ENCODE measurements at places on chromosomes 4 and X. TPM values are rescaled to one million over a fixed set of nuclear protein-coding genes. Genes with fewer than 3 reads are reported as not detected.
A peak's percentile ranks its signal among the peaks of the same experiment; 100 is the strongest.

NAA11 gene
- total RNA-seq: not detected

GRCh38 chr4:88831031-88831430 is 133.4 kb upstream of the NAP1L5 start:
- H3K4me1 ChIP-seq: no peaks in the 10 kb centered on the region
- no peak overlapping the region for H3K4me3 ChIP-seq
- no peak overlapping the region for H3K27ac ChIP-seq
- H3K36me3 ChIP-seq: no peaks in the 10 kb centered on the region

GRCh38 chr4:169070071-169070894 is 60.2 kb upstream of the CBR4 start:
- no peaks in the 10 kb centered on the region for H3K27me3 ChIP-seq
- no peak for DNase-seq
- no peaks in the 10 kb centered on the region for H3K36me3 ChIP-seq

ZFYVE28 gene
- total RNA-seq: 86.4 TPM

APBB2 gene
- not detected for total RNA-seq

GRCh38 chr4:3225936-3226335 is 23.0 kb upstream of the MSANTD1 start:
- H3K27me3 ChIP-seq: no peaks in the 10 kb centered on the region
- peaks cover 89% of the 10 kb centered on the region for H3K36me3 ChIP-seq
- no peak overlapping the region for H3K27ac ChIP-seq
- no peak overlapping the region for H3K4me3 ChIP-seq

- no peak overlapping the region for H3K27ac ChIP-seq
- H3K27me3 ChIP-seq: peaks cover 2% of the 10 kb centered on the region
- DNase-seq: no peak
- no peak overlapping the region for H3K4me3 ChIP-seq
- no peaks in the 10 kb centered on the region for H3K36me3 ChIP-seq
Observed at GRCh38 chr4:150173432-150173861, 95.2 kb downstream of the DCLK2 start.

GRCh38 chrX:56232221-56233082 is at the start of gene KLF8:
Gene KLF8 (plus strand): TSS chrX:56232356. CDS start chrX:56233335, 979 bp downstream.
- DNase-seq: no peak
- no peaks in the 10 kb centered on the region for H3K36me3 ChIP-seq
- peaks cover 1% of the 10 kb centered on the region for H3K27me3 ChIP-seq
- peak within 1 kb of the TSS; percentile 51 for H3K4me3 ChIP-seq
- H3K4me1 ChIP-seq: peaks cover 9% of the 10 kb centered on the region

GRCh38 chr4:109067508-109068235 is 234.8 kb downstream of the COL25A1 start:
- H3K4me3 ChIP-seq: no peak overlapping the region
- no peaks in the 10 kb centered on the region for H3K27me3 ChIP-seq
- no peak for DNase-seq
- H3K27ac ChIP-seq: no peak overlapping the region
- no peaks in the 10 kb centered on the region for H3K4me1 ChIP-seq

- no peaks in the 10 kb centered on the region for H3K4me1 ChIP-seq
- no peak overlapping the region for H3K4me3 ChIP-seq
- no peak overlapping the region for H3K27ac ChIP-seq
- H3K27me3 ChIP-seq: no peaks in the 10 kb centered on the region
- DNase-seq: no peak
Observed at GRCh38 chrX:144259054-144259453, 375.2 kb downstream of the UBE2NL start.

PDGFRA gene
- not detected for total RNA-seq

VSIG1 gene
- 31.8 TPM for total RNA-seq

- H3K4me3 ChIP-seq: no peak overlapping the region
- no peak for DNase-seq
- no peaks in the 10 kb centered on the region for H3K4me1 ChIP-seq
- H3K36me3 ChIP-seq: no peaks in the 10 kb centered on the region
- no peak overlapping the region for H3K27ac ChIP-seq
- no peaks in the 10 kb centered on the region for H3K27me3 ChIP-seq
Observed at GRCh38 chrX:108224218-108224617, 132.6 kb downstream of the ATG4A start.

- no peak overlapping the region for H3K4me3 ChIP-seq
- H3K4me1 ChIP-seq: peaks cover 2% of the 10 kb centered on the region
- H3K36me3 ChIP-seq: no peaks in the 10 kb centered on the region
- peaks cover 13% of the 10 kb centered on the region for H3K27me3 ChIP-seq
- no peak overlapping the region for H3K27ac ChIP-seq
Observed at GRCh38 chr4:165877286-165877685, 4.2 kb downstream of the TLL1 start.

- H3K27ac ChIP-seq: no peak overlapping the region
- no peak for DNase-seq
- no peaks in the 10 kb centered on the region for H3K4me1 ChIP-seq
- H3K36me3 ChIP-seq: no peaks in the 10 kb centered on the region
- peaks cover 4% of the 10 kb centered on the region for H3K27me3 ChIP-seq
Observed at GRCh38 chr4:150136481-150136880, 58.2 kb downstream of the DCLK2 start.

BGN gene
- total RNA-seq: not detected
